ENCODE measurements at places on chromosomes 6 and 20.

DNA sequence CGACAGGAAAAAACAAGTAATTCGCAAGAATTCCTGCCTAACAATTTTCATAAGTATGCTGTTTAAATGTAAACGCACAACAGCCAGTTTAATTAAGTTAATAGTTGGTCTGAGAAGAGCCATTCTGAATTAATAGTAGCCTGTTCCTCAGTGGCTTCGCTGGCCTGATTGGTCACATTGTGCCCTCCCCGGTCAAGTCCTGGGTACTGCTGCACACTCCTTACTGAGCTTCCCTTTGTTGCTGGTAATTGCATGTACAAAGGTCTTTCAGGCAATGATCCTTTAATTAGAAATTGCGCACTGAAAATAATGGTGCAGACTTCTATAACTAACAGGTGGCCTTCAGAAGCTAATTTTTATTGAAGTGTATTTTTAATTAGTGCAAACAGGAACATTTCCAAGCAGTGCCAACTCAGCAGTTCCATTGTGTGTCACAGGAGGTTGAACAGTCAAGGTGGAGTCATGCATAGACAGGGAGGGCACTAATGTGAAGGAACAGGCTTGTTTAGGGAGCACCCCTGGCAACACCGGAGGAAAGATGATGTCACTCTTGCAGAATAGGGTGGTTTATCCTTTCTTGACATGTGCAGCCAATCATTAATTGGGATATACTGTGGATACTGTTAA lies 92.6 kb upstream of the SLC22A23 start:
- peak; percentile 87 for DNase-seq

- DNase-seq, result no peak
Observed at GRCh38 chr6:157608221-157609075, 214.6 kb upstream of the SNX9 start.

DNA sequence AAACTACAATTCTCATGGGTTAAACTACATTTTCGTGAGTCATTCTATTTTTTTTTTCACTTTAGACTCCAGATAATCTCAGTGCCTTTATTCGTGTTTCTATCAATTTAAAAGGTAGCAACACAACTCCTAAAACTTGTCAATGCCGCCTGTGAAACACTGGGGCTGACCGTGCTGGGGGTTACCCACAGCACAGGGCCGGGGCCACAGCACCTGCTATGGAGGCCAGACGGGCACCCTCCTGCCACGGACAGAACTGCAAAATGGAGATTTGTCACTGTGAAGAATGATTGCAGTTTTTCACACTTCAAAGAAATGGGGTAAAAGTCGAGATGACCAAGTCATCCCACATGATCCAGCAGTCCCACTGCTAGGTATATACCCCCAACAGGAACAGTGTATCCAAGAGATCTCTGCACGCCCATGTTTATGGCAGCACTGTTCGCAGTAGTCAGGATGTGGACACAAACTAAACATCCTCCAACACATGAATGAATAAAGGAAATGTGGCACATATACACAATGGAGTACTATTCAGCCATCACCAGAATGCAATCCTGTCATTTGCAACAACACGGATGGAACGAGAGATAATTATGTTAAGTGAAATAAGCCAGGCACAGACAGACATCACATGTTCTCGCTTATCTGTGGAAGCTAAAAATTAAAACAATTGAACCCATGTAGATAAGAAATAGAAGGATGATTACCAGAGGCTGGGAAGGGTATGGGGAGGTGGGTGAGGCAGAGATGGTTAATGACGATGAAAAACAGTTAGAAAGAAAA lies 290.1 kb downstream of the SMOC2 start:
- no peak for DNase-seq

DNA sequence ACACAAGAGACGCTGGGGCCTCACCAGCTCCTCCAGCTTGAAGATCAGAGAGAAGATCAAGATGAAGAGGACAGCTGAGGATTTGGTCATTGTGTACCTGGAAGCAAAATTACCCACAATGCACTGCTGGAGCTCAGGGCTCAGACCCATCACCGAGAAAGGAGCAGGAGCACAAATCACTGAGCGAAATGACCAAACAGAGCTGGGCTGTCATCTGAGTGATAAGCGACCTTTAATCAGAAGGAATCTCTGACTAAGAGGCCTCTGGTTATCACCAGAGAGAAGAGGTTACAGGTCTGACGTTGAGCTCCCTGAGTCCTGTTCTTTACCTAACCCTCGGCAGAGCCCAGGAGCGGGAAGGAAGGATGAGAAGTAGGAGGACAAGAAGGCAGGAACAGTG lies 47.5 kb upstream of the CDH22 start:
- no peak for DNase-seq

GRCh38 chr6:135322427-135323201 lies 141.5 kb downstream of the MYB start:
- DNase-seq, result no peak

DNA sequence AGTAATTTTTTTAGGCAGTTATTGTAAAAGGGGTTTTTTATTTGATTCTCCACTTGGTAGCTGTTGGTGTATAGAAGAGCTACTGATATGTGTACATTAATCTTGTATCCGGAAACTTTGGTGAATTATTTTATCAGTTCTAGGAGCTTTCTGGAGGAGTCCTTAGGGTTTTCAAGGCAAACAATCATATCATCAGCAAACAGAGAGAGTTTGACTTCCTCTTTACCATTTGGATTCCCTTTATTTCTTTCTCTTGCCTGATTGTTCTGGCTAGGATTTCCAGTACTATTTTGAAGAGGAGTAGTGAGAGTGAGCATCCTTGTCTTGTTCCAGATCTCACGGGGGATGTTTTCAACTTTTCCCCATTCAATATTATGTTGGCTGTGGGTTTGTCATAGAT lies 28.0 kb upstream of the TNFAIP3 start:
- no peak for DNase-seq

DNA sequence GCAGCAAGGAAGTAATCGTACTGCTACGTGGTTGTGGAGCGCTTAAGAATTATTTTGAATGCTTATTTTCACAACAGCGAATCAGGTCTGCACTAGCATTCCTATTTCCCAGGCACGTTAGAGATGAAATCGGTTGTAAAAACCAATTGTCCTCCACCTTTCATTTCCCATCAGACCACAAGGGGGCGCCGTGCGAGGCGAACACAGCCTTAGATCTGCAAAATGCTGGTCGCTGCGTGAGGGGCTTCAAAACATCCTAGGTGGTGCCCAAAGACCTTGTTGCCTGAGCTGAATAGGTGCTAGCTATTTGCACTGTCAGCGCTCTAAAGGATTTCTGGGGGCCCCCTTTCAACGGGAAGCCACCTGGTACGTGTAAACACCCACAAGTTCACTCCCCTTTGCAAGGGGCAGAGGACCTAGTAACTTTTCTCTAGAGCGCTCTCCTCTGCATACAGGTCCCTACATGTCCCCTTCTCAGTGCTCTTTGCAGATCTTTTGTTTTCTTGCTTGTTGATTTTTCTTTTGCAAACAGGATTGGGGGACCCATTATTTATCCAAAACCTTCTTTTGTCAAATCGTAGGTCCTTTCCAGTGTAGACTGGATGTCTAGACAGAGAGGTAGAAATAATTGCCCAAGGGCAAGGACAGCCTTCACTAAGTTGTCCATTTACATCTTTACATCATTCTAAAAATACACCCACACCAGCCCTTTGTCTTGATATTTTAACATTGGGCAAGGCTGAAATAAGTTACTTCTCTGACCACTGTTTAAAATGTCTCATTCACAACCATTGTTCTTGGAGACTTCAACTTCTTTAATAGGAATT lies 59.8 kb downstream of the NEDD9 start:
- no peak for DNase-seq

DNA sequence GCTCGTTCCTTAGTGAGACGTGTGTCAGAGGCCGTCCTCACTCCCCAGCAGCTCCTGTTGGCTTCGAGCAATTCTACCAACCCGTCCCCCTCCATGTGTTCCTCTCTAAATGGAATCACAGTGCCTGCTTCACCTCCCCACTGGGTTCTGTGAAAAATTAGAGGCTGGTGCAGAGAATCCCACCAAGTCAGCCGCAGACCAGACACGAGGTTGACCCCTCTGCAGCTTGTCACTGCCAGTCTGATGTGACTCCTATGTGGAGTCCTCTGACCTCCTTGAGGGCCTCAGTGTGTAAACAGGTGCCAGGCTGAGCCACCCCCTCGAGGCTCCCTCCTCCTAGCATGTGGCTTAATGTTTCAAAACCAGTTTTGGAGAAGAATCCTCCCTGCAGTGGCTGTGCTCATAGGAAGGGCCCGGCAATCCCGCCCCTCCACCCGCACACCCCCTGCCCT lies 12.6 kb upstream of the IRF4 start:
- no peak for DNase-seq

DNA sequence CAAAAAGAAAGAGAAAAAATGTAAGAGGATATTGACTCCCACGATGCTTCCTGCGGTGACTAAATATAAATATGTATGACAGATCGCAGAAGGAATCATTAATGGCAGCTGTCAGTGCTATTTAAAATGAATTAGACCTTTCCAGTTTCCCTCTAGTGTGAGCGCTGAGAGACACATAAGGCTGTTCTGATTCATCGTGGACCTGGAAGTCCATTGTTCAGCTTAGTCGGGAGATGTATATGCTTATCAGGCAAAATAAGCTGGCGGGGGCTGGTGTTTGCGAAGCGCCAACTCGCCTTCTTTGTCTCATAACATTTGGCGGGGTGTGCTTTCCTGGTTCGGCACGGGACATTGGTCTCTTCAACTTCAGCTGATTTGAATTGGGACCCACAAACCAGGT lies 95.4 kb downstream of the CDH4 start:
- no peak for DNase-seq

- no peak for DNase-seq
Observed at GRCh38 chr6:141264101-141264500, 868.6 kb upstream of the GJE1 start.

- DNase-seq, result no peak
Observed at GRCh38 chr6:14796974-14797762, 448.7 kb upstream of the JARID2 start.

DNA sequence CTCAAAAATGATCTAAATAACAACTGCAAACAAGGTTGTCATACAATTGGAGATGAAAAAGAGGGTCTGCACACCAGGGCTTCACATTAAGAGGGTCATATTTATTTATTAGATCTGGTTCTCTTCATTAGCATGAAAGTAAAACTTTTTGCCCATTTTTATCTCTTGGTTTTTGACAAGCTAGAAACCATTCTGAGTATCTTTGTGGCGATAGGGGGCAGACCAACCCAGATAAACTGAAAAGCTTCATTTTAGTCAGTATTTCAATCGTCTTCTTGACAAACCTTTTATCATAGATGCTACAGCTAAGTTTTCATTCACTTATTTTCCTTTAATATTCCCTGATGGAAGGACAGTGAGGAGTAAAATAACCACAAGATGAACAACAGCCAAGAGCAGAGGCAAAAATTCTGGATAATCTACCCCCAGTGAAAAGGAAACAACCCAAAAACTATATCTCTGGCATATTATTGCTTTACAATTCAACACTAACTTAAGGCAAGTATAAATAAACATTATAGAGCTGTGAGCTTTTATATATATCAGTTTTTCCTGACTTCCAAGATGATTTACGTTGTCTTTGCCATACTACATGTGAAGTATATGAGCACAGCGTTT lies 45.2 kb downstream of the THEMIS start:
- no peak for DNase-seq

GRCh38 chr6:108368431-108369030 lies 73.7 kb downstream of the AFG1L start:
- DNase-seq, result no peak

DNA sequence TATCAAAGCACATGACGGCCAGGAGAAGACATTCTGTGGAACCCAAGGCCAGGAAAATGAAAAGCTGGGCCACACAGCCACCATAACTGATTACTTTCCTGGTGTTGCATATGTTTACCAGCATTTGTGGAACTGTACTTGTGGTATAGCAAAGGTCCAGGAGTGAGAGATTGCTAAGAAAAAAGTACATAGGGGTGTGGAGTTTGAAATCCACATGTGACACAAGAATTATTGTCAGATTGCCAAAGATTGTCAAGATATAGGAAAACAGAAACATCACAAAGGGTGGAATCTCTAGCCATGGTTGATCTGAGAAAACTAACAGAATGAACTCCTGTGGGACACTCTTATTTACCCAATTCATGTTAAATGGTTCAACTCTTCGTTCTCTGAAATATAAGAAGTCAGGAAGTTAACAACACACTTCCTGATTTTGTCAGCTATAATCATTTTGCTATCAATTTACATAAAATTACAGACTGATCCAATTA lies at the start of gene OR2B2:
TSS of gene OR2B2 (minus strand) at position 441 of the 491 bp plus-strand sequence. CDS start at position 364, 77 bp downstream.
- no peak for DNase-seq

DNA sequence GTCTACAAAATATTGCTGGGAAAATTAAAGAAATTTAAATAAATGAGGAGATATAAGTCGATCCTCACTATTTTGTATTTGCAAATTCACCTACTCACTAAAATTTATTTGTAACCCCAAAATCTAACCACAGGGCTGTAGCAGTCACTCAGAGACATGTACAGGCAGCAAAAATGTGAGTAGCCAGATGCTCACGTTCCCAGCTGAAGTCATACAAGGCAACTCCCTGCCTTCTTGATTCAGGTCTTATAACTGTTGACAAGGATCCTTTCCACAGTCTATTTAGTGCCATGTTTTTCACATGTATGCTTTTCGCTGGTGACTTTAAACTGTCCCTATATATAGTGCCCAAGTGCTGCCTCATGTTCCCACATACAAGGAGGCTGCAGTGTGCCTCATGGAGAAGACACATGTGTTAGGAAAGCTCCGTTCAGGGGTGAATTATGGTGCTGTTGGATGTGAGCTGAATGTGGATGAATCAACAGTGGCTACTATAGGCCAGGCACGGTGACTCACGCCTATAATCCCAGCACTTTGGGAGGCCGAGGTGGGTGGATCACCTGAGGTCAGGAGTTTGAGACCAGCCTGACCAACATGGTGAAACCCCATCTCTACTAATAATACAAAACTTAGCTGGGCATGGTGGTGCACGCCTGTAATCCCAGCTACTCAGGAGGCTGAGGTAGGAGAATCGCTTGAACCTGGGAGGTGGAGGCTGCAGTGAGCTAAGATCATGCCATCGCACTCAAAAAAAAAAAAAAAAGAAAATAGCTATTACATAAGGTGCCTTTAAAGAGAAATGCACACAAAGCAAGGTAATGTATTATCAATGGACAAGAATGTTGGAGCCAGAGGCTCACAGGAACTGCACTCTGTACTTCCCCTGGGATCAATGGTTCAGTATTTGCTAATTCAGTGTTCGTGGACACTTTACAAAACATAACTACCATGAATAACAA lies 55.3 kb downstream of the STK35 start:
- no peak for DNase-seq

GRCh38 chr6:136016228-136017225 lies 165.0 kb downstream of the PDE7B start:
- DNase-seq, result peak; percentile 7

GRCh38 chr6:39915866-39916265 lies 18.4 kb downstream of the MOCS1 start:
- no peak for DNase-seq

GRCh38 chr6:78526432-78526831 lies 340.9 kb upstream of the IRAK1BP1 start:
- DNase-seq, result no peak

GRCh38 chr6:53302678-53303360 lies 45.9 kb downstream of the ELOVL5 start:
- no peak for DNase-seq

DNA sequence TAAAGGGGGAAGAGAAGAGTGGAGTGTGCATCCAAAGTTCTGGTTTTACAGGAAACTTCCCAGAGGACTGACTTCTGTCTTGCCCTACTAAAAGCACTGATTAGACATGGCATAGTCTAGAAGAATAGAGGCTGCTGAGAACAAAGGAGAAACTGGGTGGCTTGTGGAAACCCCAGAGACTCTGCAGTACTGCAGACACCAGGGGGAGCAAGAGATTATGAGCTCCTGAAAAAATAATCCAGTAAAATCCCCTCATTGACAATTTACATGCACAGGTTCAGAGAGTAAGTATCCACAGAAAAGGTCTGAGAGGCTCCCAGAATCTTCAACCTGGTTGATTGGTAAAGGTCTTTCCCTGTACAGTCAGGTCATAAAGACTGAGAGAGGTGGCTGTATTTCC lies 48.7 kb upstream of the CLVS2 start:
- no peak for DNase-seq

Data from NCI-H1417 treated with DMSO at 0.1 percent for 48 hours (cell line).